Activated CD8-positive, alpha-beta memory T cell treated with anti-CD3 and anti-CD28 coated beads, Interleukin-2, amount 50 U/mL, for 48 hours (primary cell): ENCODE measurements at places on chromosomes 13 and 19.

DNA sequence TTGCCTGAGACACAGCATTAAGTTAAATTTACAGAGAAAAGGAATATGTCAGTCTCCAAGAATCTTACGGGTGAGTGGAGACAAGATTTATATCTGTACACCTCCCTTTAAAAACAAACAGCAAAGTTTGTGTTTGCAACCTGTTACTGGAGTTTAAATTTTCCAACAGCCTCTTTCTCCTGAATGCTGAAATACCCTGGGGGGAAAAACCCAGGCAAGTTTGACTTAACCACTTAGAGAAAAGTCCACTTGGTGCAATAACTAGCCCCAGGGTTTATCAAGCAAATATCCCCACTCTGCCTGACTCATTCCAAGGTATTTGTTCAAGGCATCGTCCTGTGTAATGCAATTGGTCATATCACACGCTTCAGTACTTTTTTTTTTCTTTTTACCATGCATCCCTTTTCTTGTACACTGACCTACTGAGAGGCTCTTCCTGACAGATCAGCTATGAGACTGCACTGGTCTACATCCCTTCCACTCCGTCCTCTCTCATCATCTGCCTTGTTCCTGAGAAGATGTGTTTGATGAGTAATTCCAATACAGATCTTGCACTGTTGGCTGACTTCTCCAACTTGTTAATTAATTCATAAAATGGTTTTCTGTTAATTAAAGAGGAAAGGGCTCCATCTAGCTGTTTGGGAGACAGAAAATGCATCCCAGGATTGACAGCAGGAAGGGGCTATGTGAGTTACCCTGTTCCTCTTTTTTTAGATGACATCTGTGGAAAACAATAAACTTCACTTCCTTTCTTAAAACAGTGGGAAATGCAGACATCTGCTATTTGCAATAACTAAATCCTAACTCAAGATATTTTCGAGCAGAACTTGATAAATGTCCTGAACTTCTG lies 212.5 kb upstream of the IRS2 start:
- DNase-seq: no peak

- no peak for DNase-seq
Observed at GRCh38 chr19:11264452-11265176, 2.3 kb upstream of the DOCK6 start.

DNA sequence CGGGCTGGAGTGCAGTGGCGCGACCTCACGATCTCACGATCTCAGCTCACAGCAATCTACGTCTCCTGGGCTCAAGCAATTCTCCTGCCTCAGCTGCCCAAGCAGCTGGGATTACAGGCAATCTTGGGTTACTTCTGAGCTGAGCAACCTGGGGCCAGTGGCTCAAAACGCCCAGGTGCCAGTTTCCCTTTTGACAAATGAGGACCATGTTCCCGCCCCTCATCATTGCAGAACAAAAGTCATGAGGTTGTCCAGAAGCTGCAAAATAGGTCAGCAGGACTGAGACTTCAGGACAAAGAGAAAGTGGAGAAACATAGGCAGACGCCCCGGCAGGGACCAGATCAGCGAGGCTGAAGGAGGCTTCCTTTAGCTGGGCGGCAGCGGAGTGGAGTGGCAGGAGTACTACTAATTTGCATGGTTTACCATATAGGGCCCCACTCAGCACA lies 3.3 kb upstream of the ADGRE5 start:
- no peak for DNase-seq

GRCh38 chr13:94765814-94766213 lies 53.5 kb upstream of the SOX21 start:
- no peak for DNase-seq

GRCh38 chr13:98809345-98809777 lies 56.9 kb upstream of the SLC15A1 start:
- DNase-seq: no peak

DNA sequence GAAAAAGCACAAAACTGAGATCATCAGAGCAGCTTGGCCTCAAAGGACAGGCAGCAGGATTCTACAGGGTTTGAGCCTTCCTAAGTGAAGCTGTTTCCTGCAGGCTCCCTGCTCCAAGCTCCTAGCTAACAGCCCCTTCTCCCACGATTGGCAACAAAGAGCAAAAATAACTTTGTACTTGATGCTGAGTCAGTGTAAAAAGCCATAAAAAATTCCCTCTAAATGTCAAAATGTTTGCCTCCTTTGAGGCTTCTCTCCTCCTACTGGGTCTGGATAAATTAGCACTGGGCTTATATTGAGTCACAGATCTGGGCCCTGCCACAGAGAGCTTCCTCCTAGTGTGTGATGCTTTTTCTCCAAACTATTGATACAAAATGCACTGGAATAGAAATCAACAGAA lies 153.3 kb downstream of the TNFRSF19 start:
- DNase-seq: no peak
